ENCODE measurements at places on chromosomes 3 and 15.

- DNase-seq, result no peak
These were observed 967.1 kb upstream of the ROBO1 start for GRCh38 chr3:80734920-80735319.

GRCh38 chr3:190615607-190616006, 101.7 kb downstream of the IL1RAP start:
- DNase-seq, result no peak

- DNase-seq, result no peak
These were observed 4.6 kb downstream of the PLD1 start for GRCh38 chr3:171805687-171806086.

DNA sequence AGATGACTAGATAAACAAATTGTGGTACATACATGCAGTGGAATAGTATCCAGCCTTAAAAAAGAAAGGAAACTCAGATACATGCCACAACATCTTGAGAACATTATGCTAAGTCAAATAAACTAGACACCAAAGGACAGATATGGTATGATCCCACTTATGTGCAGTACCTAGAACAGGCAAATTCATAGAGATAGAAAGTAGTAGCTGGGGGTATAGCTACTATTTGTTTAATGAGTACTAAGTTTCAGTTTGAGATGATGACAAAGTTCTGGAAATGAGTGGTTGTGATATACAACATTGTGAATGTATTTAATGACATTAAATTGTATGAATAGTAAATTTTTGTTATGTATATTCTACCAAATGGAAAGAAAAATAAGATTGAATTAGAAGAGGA, 477.2 kb upstream of the CFAP20DC start:
- DNase-seq, result no peak

DNA sequence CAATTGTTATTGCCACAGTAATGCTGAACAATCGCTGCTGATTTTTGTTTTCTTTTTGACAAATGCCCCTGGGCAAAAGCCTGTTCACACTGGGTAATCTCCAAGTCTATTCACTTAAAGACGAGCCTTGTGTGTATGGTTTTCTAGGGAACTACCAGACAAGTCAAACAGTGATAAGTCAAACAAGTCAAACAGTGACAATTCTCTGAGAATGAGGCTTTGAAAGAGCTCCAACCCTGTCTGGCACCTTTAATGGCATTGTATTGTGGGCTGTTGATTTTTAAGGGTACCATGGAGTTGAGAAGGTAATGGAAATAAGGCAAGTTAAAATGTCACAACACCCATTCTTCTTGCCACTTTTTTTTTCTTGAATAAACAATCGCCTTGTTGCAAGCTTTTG, 59.4 kb upstream of the TMC3 start:
- DNase-seq, result no peak

- DNase-seq, result no peak
These were observed 10.8 kb downstream of the PAK6 start for GRCh38 chr15:40249477-40250303.

DNA sequence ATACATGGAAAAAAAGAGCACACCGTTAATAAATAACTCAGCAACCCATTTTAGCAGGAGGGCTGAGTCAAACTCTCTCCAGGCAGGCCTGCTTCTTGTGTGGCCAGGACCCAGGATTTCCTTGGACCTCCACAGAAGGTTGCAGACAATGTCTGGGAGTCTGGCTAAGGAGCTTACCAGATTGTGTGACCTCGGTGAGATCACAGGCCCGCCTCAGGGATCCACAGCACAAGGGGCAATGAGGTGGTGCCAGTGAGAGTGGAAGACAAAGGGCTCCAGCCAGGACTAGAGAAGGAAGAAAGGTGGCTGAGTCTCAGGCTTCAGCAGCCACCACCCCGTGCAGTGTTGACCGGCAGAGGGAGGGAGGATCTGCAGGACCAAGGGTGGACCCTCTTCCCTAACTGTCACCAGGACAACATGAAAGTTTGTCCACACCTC, 32.2 kb upstream of the SEC22A start:
- no peak for DNase-seq

DNA sequence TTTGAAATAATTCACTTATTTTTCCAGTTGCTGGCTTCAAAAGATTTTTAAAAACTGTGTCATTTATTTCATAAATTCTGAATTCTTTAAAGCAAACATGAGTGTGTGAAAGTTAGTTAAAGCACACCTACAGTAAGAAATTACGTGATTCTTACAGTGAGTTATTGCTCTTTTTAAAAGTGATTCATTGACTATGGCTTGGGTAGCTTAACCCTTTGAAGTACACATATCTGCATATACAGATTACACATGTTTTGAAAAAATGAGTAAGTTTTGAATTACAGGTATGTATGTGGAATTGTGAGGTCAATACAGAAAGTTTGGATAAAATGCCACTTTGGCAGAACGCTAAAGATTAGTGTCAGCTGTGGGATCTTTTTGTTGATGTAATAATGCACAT, 64.5 kb upstream of the MBNL1 start:
- DNase-seq, result no peak

DNA sequence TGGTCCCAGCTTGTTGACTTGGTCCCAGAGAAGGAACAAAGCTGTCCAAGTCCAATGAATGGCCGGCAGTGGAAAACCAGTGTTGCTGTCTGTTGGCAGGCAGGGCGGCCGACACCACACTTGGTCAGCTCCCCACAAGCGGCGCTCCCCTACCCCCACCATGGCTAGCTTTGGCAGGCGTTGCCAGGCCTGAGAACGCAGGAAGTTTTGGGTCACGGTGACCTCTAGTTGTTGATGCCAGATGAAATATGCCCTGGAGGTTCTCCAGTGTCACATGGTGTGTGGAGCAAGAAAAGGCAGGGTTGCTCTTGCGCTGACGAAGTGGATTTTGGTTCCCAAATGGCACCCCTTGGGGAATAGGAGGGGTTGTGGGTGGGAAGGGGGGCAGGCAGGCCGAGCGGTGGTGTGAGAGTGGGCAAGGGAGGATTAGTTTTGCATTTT, 72.7 kb upstream of the TPRG1 start:
- DNase-seq, result no peak

GRCh38 chr3:24361623-24362022, 133.0 kb downstream of the THRB start:
- DNase-seq, result no peak

DNA sequence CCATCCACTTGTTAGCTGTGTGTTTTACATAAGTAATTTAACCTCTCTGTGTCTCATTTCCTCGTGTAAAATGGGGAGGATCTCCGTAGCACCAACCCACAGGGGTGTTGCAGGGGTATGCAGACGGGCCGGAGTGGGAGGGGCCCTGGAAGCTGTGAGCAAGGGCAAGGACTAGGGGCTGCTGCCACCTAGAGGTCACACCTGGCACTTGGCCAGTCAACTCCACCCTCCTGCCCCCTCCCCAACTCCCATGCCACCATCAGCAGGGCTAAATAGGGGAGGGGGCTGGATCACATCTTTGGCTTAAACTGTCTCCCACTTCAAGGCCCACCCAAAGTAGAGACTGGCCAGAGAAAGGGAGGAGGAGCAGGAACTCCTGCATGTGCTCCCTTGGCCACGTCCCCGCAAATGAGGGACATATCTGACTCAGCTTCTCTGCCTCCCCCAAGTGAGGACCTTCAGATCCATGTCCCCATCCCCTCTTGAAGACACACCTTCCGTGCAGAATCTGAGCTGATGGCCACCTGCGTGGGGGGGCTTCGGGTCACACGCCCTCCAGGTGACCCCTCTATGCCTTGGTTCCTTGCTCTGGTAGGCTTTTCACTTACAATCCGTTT, 2.6 kb downstream of the CCDC9B start:
- peak; percentile 88 for DNase-seq

GRCh38 chr15:74657846-74658245, 38.0 kb downstream of the EDC3 start:
- DNase-seq, result no peak

DNA sequence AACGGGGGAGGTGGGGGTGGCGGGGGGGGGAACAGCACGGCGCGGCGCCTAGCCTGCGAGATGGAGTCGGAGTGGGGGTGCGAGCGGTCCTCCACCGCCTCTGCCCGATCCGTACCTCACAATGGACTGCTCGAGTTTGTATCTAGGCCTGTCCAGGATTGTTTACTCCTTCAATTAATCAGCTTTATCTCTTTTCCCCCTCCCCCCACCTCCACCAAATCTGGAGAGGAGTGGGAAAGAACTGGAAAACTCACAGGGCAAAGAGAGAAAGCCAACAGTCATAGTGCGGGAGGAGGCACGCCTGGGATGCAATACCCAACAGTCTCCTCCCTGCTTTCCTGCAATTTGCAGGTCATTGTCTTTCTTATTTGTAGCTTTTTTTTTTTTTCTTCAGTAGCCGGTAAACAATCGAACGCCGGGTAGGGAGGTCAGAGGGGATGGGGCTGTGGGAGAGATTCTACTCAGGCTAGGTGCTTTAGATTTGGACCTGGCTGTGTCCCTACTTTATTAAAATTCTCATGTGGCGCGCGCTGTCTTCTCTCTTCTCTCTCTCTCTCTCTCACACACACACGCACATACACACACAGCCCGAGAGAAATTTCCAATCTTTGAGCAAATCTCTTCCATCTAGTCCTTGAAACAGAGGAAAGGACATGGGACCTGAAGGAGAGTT, 6.9 kb upstream of the MEIS2 start:
- DNase-seq, result no peak

GRCh38 chr3:64918989-64919388, 231.2 kb upstream of the ADAMTS9 start:
- no peak for DNase-seq

DNA sequence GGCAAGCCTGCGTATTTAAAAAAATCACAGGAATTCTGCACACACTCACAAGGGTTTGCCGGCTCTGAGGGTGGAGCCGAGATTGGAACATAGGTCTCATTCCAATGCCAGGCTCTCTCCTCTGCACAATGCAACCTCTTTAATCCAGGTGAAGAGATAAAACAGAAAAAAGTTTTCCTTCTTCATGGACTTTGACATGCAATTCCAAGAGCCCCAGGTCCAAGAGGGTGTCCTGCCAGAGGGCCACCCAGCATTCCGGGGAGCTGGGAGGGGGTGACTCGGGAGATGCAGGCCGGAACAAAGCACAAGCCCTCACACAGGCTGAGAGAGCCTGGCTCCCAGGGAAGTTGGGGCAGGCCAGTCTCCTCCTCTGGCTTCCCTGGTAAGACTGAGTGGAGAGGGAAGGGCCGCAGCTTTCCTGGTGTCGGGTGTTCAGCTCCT, 6.7 kb upstream of the SLC12A8 start:
- DNase-seq, result no peak

GRCh38 chr3:122103821-122104514, 48.8 kb downstream of the CD86 start:
- DNase-seq, result peak; percentile 22

DNA sequence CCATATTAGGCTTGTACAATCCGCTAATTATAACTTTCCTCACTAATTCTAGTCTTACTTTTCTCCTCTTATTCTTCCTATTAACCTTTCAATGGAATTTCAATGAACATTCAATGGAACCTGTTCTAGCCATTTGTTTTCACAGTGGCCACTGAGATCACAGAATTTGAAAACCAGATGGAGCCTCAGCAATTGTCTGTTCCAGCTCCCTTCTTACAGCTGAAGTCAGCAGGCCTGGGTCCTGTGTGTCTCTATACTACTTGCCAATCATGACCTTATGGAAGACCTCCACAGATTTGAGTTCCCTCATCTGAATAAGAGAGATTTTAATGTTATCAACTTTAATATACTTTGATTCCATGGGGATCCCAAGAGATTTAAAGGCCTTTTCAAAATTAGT, 36.6 kb downstream of the TJP1 start:
- DNase-seq, result no peak

GRCh38 chr15:63908991-63909390, 75.2 kb upstream of the HERC1 start:
- no peak for DNase-seq

DNA sequence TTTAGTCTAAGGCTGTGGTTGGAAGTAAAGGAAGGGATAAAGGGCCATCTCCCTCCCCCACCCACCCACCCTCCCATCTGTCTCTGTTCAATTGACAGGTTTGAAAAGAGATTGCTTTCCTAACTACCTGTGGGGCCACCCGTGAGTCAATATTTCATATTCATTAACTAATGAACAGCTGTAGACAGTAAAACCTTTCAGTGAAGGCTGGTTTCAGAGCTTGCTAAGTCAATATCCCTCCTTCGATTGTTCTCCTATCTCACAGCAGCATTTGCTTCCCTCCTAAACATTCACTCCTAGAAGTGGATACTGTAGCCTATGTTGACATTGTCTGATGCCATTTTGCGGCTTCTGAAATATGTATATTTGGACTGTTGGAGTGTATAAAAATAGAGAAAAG, 85.9 kb upstream of the SYNPR start:
- no peak for DNase-seq

- no peak for DNase-seq
These were observed 36.8 kb downstream of the CHAC1 start for GRCh38 chr15:40990080-40990479.

GRCh38 chr3:29275309-29275708, 5.6 kb upstream of the RBMS3 start:
- DNase-seq, result no peak

DNA sequence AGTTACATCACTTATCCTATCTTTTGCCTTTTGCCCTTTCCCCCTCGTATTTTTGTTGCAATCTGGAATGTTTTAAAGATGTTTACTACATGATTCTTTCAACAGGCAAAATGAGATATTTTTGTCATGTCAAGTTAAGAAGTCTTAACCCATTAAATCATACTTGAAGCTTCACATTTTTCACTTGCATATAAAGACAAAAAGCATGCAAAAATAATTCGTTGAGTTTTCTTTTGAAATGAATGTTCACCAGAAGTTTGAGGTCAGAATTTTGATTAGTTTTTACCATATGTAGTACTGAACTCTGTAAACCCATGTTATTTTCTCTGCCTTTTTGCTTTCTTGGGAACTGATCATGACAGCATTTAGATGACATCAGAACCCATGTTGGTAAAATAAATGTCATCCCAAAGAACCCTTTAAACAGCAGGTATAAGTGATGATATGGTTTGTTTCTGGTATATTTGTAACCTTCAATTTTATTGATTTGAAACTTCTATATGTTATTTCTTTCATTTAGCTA, 188.5 kb downstream of the GHSR start:
- no peak for DNase-seq

DNA sequence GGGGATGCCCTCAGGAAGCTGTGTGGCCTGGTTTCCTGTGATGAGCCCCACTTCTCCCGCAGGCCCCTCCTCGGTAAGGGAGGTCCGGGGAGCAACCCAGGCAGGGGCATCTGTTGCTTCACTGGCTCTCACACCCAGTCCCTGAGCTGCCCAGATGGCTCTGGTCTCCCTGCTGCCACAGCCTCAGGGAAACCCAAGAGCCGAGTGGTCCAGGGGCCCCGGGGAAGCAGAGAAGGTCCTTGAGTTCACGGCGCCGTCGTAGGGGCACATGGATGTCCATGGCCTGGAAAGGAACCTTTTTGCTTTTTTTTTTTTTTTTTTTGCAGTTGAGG, 13.3 kb upstream of the LRRC15 start:
- DNase-seq, result no peak
